Panc1 (cell line): ENCODE measurements at places on chromosomes 3 and 15. TPM values are rescaled to one million over a fixed set of nuclear protein-coding genes. Genes with fewer than 3 reads are reported as not detected.

MYO5C gene
- 28.2 TPM for total RNA-seq

ZNF620 gene
- total RNA-seq = 1.3 TPM

TRIM42 gene
- total RNA-seq = not detected

TARS3 gene
- total RNA-seq = 12.4 TPM

LARP6 gene
- 66.3 TPM for total RNA-seq

TEX9 gene
- 4.1 TPM for total RNA-seq

RNF111 gene
- total RNA-seq = 37.2 TPM
